GM23248 (cell line): ENCODE measurements at places on chromosomes 7 and 10. TPM values are rescaled to one million over a fixed set of nuclear protein-coding genes. Genes with fewer than 3 reads are reported as not detected.

DNA sequence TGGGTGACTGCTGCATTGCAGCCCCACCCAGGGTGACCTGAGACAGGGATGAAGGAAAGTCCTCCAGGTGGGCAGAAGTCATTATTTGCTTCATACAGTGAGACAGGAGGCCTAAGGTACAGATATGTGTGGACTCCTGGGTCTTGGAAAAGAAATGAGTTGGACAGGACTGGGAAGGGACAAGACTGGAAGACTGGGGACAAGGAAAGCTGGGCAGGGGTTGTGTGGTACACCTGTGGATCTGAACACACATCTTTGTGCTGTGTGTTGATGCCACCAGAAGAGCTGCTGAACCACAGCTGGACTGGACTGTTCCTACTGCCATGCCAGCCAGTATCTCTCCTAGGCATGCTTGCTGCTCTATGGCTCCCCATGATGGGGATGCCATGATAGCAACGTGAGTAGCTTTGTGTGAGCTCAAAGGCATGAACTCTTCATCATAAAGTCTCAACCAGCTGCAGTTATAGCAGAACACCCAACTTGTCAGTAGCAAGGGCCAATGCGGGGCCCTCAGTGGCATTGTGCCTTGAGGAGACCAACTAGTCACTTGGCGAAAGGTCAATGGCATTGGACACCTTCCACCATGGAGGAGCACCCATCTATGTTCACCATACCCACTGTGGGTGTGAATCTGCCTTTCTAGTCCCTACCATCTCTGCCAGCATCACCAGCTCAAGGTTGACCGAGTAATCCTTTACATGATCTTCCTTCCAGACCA is 76.0 kb upstream of the GRB10 start:
- DNase-seq = no peak

DNA sequence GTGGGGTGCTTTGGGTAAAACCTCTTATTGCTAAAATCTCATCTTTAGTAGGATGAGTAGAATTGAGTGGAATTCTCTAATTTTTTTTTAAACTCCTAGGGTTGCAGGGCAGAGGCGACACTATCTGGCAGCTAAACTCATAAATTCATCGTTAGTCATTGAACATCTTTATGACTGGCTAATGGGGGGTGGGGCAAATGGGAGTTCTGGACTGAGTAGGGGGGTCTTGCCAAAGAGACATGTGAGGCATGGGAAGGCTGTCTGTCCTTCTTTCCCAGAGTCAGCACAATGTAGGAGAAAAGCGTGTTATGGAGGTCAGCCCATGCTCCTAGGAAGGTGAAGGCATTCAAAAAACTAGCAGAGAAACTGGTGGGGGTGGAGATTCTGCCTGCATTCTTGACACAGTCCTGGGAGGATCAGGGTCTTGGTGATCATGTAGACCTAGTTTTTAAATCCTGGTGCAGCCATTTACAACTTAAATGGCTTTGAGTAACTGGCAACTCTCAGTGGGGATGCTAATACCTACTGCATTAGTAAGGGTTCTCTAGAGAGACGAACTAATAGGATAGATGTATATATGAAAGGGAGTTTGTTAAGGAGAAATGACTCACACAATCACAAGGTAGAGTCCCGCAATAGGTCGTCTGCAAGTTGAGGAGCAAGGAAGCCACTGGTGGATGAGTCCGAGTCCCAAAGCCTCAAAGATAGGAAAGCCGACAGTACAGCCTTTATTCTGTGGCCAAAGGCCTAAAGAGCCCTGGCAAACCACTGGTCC is 47.7 kb downstream of the EMX2 start:
- peak; percentile 25 for DNase-seq

GRCh38 chr7:157267956-157268355 is 68.8 kb upstream of the DNAJB6 start:
- DNase-seq = no peak

Gene GFRA1
- 5.0 and 8.1 TPM in 2 replicates for total RNA-seq

Gene SMKR1
- total RNA-seq = not detected in 2 replicates
